ENCODE measurements at places on chromosomes 1 and 21.

- no peak for DNase-seq
These were observed 25.6 kb downstream of the EYA3 start for GRCh38 chr1:28062806-28063205.

DNA sequence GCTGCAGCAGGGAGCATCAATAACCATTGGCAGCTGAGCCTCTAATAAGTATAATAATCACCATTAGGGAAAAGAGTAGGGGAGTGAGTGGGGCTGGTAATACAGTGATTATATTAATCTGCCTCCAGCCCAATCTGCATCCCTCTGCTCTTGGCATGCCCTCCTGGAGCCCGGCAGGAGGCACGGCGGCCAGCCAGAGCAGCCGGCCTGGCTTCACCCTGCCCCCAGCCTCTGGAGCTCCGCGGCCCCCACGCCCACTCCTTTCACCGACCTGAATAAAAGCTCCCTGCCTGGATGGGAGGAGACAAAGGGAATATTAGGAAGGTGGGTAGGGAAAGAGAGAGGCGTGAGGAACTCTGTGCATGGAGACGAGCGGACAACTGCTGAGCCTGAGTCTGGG, 28.3 kb downstream of the OPTC start:
- no peak for DNase-seq

DNA sequence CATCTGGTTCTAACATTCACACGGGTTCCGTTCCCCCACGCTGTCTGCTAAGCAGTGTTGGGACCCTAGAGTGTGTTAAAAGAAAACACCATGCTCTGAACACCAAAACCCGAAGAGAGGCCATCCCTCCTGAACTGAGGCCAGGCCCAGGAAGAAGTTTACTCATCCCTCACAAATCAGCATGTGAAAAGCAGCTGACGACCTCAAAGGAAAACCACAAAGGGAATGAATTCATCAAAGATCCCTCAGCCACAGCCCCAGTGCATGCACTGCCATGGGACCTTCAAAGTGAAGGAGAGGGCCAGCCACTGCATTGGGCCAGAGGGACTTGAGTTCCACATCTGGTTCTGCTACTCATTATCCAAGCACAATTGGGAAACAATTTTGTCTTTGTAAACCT, 7.0 kb upstream of the PSEN2 start:
- DNase-seq: peak; percentile 37

DNA sequence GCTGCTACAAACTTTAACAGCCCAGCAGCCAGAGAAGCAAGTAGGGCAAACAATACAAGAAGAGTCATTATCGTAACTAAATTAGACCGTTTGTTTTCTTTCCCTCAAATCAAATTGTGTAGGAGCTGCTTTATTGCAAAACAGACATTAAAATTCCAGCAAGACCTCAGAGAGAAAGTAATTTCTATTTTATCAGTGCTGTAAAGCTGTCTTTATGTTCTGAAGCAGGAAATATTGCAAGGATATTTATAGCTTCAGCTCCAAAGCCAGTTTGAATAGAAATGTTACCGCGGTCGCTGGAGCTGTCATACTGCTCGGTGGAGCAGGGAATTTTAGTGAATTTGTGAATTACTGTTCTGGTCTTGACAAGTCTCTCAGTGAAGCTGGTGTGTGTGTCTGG, 503.8 kb upstream of the PLXNA2 start:
- DNase-seq: no peak

DNA sequence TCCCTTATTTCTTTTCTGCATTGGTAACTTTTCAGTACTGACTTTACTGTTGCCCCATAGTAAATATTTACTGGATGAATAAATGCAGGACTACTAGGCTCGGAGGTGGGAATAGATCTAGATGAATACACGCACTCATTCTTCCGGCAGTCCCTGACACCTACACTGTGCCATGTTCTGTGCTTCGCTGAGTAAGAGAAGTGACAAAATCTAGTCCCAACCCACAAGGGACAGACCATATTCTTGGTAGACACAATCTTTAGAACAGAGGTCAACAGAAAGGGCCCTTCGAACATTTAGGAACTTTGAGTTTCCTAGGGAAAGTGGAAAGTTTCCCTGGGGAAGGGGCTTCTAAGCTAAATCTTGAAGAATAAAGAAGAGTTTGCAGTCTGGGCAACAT, 3.3 kb upstream of the CD52 start:
- DNase-seq: no peak

DNA sequence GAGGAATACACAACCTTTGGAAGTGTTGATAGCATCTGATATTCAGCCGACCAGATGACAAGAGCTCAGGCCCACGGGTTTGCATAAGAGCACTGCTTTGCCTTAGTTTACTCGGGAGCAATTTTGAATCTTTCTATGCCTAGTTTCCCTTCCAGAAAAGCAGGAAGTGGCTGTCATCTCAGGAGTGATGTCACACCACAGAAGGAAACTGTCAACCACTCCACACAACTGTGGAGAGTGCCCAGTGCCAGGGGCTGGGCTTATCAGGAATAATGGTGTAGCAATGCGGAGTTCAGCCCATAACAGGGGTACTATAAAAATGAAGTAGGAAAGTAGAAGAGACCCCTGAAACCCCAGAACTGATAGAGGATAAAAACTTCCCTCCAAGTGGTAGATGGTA, 28.4 kb downstream of the NTPCR start:
- no peak for DNase-seq

GRCh38 chr1:119225265-119225664, 84.8 kb upstream of the WARS2 start:
- DNase-seq: no peak

DNA sequence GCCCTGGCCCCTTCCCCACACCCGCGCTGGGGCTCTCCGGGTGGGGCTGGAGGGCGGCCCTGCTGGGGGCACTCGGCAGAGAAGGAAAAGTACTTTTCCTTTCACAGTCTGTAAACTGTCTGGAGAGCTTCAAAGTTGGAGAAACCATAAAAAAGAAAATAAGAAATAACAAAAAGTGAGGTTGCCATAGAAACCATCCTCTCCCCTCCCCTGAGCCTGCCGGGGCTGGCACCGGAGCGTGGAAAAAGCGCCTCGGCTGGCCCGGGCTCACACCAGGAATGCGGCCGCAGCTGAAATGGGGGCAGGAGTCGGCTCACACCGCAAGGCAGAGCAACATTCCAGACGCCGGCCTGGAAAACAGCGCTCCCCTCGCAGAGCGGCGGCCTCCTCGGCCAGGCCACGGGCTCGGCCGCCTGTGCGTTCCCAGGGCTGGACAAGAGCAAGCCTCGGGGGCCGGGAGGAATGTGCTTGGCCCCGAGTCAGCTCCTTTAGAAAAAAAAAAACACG, 69.2 kb downstream of the MORN1 start:
- peak; percentile 67 for DNase-seq

DNA sequence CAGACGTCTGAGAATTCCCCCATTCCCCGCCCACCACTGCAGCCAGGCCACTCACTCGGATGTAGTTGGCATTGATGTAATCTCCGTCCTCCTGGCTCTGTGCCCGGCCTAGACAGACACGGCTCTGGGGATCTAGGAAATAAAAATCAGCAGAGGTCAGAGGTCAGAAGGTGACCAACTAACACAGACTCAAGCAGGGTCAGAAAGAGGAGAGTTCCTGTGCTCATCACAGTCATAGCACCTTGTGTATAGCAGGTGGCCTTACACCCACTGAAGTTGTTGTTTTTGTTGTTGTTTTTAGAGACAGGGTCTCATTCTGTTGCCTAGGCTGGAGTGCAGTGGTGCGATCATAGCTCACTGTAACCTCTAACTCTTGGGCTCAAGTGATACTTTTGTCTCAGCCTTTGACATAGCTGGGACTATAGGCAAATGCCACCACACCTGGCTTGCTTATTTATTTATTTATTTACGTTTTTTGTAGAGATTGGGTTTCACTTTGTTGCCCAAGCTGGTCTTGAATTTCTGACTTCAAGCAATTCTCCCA, 4.9 kb downstream of the PTPN7 start:
- no peak for DNase-seq
